Stimulated activated CD8-positive, alpha-beta memory T cell treated with anti-CD3 and anti-CD28 coated beads, Interleukin-2, amount 100 ng/mL, for 48 hours (primary cell): ENCODE measurements at places on chromosomes 11 and 22.

DNA sequence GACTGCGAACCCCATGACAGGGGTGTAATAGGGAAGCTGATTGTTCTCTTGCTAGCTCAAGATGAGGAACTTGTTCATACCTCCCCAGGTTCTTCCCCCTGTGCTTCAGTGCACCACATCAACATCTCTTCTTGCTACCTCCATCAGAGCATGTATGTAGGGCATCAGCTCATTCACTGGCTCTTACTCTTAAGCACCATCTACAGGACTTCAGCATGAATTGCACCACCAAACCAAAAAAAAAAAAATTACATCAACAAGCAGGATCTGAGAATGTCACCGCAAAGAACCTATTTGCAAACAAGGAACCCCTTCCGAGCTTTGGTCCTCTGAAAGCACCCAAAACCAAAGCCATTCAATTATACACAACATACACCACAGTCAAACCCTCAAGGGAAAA lies 2226.5 kb upstream of the RAG2 start:
- no peak for DNase-seq

DNA sequence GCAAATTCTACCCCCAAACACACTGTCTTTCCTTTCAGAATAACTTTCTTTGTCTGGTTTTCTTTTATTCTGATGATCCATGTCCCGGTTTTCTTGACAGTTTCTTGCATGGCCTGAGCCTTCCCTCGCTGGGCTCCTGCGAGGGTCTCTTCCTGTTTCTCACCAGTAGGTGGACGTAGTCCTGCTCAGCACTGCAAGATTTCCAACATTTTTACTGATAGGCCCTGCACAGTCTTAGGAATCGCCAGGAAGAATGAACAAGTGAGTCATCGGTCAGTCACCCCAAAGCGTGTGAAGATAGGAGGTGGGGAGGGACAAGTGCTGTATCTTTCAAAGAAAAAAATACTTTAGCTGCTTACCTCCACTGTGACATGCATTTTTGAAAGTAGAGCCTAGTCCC lies 16.9 kb upstream of the KIRREL3 start:
- no peak for DNase-seq

- no peak for DNase-seq
Observed at GRCh38 chr22:48181263-48181955, 1419.0 kb downstream of the TBC1D22A start.

DNA sequence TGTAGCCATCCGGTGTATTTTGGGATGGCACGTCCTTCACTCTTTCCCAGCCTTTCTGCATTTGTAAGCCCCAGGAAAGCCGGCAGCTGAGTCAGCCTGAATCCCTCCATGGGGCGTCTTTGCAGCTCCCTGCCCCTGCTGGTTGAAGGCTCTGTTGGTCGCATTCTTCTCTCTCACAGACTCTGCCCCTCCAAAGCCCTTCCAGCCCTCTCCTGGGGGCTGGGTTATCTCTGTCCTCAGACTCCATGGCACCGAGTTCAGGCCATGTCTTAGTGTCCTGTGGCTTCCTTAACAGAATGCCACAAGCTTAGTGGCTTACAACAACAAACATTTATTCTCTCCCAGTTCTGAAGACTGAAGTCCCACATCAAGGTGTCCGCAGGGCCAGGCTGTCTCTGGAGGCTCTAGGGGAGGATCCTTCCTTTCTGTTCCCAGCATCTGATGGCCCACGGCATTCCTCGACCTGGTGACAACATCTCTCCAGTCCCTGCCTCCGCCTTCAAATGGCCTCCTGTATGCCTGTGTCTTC lies 62.2 kb downstream of the BCR start:
- DNase-seq: no peak

DNA sequence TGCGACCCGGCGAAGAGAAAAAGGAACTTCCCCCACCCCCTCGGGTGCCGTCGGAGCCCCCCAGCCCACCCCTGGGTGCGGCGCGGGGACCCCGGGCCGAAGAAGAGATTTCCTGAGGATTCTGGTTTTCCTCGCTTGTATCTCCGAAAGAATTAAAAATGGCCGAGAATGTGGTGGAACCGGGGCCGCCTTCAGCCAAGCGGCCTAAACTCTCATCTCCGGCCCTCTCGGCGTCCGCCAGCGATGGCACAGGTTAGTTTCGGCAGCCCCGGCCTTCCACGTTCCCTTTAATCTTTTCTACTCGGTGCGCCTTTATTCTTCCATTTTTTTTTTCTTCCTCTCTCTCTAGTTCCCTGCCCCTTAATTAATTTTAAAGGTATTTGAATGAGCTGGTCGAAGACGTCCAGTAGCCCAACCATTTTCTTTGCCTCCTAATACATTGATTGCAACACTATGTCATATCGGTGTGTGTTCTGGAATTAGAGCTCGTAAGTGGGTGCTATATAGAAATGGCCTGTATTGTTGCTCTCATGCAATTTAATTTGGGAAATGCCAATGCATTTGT lies 537 bp downstream of the EP300 start:
- no peak for DNase-seq

GRCh38 chr11:122851366-122851966 lies 13.2 kb downstream of the CRTAM start:
- no peak for DNase-seq

- no peak for DNase-seq
Observed at GRCh38 chr11:2425506-2425905, 18.8 kb downstream of the TRPM5 start.

- DNase-seq: no peak
Observed at GRCh38 chr22:37234736-37235711, 9.0 kb downstream of the RAC2 start.

- DNase-seq: no peak
Observed at GRCh38 chr11:100823360-100823759, 136.3 kb downstream of the ARHGAP42 start.

GRCh38 chr11:115148691-115149090 lies 355.5 kb downstream of the CADM1 start:
- no peak for DNase-seq

GRCh38 chr11:7672960-7673723 lies at the start of gene CYB5R2:
TSS of gene CYB5R2 (minus strand) at chr11:7673500. CDS start at chr11:7672825, 675 bp downstream.
- DNase-seq: no peak

DNA sequence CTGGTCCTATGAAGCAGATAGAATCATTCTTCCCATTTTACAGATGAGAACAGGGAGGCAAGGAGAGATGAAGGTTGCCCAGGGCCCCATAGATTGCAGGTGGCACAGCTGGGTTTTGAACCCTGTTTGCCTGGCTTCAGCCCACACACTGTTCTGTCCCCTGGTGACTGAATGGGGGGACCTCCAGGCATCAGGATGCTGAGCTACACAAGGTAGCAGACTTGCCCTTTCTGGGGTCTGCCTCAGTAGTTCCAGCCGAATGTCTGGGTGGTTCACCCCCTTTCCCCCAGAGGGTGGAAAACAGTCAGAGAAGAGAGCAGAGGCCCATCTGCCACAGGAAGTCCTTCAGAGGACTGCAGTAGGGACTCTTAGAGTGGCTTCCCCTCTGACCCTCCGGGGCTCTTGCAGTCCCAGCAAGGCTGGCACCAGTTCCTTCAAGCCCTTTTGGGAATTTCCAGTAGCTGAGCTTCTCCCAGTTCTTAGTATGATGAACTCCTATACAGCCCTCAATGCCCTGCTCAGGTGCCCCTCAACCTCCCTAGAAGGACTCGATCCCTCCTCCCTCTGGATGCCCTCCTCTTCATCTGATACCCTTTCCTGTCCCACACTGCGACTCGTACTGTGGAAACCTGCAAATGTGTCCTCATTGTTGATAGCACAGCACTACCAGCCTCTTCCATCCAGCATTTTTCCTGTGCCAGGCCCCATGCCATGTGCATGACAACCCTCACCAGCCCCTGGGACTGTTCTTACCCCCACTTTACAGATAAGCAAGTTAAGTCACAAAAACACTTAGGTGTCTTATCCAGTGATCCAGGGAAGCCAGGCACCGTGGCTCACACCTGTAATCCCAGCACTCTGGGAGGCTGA lies 82.8 kb downstream of the IGLL1 start:
- no peak for DNase-seq

GRCh38 chr11:11363674-11364073 lies 10.6 kb upstream of the CSNK2A3 start:
- no peak for DNase-seq

GRCh38 chr11:68341557-68342458 lies 29.4 kb downstream of the LRP5 start:
- no peak for DNase-seq

DNA sequence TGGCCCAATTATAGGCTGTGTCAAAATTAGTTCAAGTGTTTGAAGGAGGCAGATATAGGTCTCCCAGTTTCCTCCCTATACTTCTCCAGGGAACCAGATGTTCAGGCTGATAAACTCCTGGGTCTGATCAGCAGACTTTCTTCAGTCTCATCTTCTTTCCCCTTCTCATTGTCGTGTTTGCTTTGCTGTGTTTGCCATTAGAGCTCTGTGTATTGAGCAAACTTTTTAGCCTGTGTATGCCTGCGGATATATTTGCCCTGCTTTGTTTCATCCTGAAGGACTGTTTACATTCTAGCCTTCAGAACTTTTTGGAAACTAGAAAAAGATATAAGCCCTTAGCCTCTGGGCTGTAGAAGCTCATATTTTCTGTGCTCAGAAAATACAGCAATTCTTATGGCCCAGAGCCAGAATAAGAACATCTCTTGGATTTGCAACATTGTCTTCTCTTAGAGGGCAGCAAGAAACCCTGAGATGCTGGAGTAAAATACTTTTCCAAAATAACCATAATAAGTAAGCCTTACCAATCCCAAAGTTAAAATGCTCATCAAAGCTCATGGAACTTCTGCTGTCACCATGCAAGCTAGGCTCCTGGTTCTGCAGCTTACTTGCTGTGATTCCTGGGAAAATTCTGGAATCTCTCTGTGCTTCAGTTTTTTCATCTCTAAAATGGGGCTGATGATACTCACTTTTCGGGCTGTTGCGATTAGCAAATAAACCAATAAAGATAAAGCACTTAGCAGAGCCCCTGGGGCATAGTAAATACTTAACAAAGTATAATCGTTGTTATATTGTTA lies 34.1 kb upstream of the ME3 start:
- DNase-seq: no peak

DNA sequence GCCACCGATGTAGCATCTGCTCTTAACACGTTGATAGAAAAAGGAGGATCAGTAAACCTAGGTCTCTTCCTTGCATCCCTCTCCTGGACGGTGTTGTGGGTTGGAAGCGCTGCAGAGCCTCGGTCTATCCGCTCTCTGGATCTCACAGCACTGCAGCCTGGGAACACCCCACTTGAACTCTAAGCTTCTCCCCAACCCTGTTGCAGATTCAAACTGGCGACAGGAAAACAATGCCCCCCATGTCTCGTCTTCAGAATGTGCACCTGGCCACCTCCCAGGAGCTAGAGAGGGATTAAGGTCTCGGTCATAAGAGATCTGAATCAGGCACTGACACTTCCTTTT lies 454 bp downstream of the TMEM218 start:
- DNase-seq: no peak

DNA sequence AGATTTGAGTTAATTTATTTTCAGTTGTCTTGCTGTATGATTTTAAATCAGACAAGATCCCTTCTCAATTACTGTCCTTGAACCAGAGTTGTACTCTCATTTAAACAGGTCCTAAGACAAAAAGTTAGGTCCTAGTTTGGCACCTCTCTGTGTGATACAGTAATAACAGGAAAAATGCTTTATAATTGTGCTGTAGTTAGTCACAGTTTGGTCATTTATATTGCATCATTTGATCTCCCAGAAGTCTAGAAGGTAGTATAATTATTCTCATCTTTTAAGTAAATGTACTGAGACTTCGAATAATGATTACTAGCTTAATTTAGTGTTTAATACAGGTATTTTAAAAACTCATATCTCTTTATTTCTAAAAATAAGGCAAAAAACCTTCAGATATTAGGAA lies 18.1 kb upstream of the LUZP2 start:
- DNase-seq: no peak

DNA sequence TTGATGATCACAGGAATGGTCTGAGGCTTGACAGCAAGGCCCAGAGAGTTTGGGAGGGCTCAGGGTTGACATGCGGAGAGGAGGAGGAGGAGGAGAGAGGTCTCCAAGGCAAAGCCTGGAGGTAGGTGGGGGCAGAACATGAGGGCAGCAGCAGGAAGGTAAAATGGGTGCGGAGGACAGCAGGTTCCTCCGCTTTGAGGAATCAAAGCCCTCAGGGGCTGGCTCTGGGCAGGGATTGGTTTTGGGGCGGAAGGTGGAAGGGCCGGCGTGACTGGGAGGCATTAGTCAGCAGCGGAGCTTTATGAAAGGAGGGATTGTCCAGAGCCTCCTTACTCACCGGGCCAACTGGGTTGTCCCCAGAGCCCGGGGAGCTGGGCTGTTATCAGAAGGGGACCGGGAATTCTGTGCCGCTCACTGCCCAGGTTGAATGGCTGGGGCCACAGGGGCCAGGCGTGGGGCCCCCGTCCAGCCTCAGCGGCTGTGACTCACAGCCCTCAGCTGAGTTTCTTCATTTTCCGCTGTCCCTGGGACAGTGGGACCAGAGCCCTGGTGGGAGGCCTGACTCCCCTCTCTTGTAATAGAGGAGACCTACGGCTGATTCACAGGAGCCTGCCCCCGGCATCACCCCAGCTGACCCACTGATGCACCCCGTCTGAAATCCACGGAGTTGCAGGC lies 36.2 kb downstream of the LIF start:
- DNase-seq: no peak

- DNase-seq: no peak
Observed at GRCh38 chr11:15837901-15838489, 518.4 kb downstream of the SOX6 start.

DNA sequence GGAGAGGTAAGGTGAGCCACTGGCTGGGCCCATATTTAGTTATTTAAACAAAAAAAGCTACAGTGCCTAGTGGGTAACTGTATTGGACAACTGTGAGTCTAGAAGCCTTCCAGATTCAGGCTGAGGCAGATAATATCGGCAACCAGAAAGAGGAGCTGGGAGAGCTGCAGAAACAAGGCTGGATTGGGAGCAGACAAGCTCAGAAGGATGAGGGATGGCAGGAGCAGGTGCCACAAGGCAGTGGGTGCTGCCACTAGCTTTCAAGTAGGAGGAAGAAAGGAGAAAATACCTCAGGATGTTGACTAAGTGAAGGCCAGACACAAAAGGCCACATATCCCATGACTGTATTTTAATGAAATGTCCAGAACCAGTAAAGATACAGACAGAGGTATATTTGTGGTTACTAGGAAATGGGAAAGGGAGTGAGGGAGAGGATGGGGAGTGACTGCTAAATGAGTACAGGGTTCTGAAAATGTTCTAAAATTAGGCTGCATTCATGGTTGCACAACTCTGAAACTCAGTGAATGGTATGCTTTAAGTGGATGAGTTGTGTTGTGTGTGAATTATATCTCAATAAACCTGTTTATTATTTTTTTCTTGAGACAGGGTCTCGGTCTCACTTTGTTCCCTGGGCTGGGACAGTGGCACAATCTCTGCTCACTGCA lies 11.8 kb upstream of the RAPSN start:
- no peak for DNase-seq

GRCh38 chr11:117931971-117932370 lies 2.8 kb upstream of the TMPRSS13 start:
- DNase-seq: peak; percentile 67

DNA sequence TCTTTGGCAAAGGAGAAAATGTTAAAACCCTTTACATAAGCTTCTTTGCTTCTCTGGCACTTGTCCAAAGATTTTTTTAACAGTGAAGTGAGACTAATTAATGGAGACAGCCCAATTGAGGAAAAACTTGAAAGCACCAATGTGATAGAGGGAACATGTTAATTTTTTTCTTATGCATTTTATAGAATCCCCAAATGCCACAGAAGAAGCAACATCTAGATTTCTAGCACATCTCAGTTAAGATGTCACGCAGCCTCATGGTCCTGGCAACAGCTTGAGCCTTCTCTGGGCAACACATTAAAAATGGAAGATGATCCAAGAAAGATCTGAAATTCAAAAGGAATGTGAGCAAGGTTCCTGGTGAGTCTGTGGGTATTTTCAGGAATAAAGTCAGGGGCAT lies 48.5 kb downstream of the PACSIN2 start:
- DNase-seq: no peak

- no peak for DNase-seq
Observed at GRCh38 chr11:16335236-16335962, 20.9 kb downstream of the SOX6 start.
